ENCODE measurements at places on chromosomes 2 and 18.

- DNase-seq = no peak
Measured at GRCh38 chr18:51361130-51361860, 163.8 kb upstream of the MEX3C start.

GRCh38 chr2:138829326-138829919, 49.2 kb upstream of the NXPH2 start:
- peak; percentile 8 for DNase-seq

- DNase-seq = no peak
Measured at GRCh38 chr18:48886520-48887293, 64.1 kb downstream of the SMAD7 start.

DNA sequence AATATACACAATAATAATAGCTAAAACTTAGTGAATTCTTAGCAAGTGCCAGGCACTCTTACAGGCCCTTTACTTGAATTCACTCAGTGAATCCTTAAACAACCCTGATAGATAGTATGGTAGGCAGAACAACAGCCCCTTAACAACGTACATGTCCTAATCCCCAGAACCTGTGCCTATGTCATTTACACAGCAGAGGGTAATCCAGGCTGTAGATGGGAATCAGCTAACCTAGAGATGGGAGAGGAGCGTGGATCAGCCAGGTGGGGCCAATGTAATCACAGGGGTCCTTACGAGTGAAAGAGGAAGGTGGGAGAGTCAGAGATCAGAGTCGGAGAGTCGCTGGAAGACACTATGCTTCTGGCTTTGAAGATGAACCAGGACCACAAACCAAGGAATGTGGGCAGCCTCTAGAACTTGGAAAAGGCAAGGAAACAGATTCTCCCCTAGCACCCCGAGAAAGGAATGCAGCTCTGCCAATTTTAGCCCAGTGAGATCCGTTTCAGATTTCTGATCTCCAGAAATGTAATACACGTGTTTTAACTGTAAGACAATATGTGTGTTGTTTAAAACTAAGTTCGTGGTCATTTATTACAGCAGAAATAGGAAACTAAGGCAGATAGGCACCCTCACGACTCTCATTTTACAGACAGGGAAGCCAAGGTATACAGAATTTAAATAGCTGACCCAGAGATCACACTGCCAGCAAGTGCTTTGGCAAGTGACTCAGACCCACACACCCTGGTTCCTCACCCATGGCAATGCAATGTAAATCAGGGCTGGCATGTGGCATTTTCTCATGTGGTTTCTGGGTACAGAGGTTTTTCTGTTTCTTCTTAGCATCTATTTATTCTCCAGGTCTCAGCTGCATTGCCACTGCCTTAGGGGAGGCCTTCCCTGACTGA, 68.9 kb downstream of the DOCK10 start:
- peak; percentile 59 for DNase-seq

GRCh38 chr2:152200565-152201465, 25.3 kb upstream of the STAM2 start:
- DNase-seq = no peak

- no peak for DNase-seq
Measured at GRCh38 chr2:28869494-28870145, 489 bp downstream of the TRMT61B start.

GRCh38 chr18:54684784-54685183, 93.7 kb downstream of the DYNAP start:
- no peak for DNase-seq

- no peak for DNase-seq
Measured at GRCh38 chr18:50190236-50190635, 4.7 kb downstream of the MYO5B start.

DNA sequence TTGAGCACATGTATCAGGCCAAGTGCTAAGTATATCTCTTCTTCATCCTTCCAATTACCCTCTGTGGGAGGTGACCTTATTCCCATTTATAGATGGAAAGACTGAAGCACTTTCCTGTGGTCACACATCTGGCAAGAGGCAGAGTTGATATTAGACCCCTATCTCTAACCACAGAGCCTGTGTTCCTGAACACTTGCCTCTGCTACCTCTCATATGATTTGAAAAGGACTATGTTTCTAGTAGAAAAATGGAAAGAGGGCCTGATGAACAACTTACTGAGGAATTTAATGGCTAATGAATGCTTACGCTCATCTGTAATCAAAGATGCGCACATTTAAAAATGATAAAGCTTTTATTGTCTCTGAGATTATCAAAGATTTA, 46.2 kb upstream of the DYNC2LI1 start:
- DNase-seq = no peak

DNA sequence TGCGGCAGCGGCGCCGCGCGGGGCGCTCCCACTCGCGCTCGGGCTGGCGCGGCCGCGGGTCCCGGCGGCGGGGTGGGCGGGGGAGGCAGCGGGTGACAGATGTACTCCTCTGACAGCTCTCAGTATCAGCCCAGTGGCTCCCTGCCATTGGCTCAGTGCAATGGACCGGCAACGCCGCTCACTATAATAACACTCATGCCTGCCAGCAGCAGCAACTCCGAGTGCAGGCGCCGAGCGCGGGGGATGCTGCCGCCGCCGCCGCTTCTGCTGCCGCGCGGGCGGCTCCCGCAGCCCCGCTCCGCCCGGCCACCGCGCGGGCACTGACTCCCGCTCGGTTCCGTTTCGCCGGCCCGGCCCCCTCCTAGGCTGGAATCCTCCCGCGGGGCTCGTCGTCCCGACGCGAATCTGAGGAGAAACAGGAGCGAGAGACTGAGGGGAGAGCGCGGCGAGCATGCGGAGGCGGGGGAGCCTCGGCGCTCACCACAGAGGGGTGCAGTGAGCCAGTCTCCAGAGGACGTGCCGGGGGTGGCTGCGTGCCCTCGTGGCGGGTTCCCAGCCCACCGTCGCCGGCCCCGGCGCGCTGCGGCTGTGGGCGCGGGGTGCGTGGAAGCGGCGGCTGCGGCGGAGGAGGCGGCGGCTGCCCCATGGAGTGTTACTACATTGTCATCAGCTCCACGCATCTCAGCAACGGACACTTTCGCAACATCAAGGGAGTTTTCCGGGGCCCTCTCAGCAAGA, at the start of gene ZNF804A:
Gene ZNF804A (plus strand): TSS at position 214 of the 738 bp plus-strand sequence. CDS start 431 bp downstream, at position 645.
- DNase-seq = peak; percentile 7
